ENCODE measurements at places on chromosomes 13 and 19.

DNA sequence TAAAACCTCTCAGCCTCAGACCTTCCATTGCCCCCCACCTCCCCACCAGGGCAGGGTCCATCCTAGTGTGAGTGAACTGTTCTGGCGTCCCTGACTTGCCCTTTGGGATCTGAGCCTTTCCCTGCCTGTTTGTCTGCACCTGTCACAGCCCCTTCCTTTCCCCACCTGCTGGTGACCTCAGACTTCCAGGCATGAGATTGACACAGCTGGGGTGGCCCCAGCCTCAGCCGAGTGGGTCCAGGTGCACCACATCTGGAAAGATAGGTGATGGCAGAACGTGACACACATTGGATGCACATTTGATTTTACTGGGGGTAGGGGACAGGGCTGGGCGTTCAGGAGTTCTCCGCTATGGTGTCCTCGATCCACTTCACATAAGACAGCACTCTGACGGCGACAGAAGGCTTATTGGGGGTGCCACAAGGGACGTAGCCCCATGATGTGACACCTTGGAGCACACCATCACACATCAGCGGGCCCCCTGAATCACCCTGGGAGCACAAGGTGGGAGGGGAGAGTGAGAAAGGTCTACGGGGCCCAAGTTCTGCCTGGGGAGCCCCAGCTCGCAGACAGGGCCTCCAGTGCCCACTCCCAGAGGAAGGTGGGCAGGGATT is 4.6 kb downstream of the KLK1 start:
- no peak for DNase-seq

DNA sequence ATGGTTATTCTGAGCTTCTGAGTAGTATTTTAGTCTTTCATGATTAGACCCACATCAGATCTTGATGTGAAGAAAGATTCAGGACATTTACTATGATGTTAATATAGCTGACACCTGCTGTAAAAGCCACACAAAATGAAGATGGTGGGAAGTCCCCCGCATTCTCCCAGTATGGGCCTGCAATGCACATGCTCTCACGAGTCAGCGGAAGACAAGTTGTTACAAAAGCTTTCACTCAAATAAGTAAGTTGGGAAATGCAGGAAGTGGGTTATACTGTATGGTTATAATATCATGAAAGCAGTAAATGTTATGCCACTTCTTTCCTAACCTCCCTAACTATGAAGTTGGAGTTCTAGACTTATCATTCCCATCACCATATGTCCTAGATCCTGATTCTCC is 171.9 kb downstream of the KLF5 start:
- no peak for DNase-seq

DNA sequence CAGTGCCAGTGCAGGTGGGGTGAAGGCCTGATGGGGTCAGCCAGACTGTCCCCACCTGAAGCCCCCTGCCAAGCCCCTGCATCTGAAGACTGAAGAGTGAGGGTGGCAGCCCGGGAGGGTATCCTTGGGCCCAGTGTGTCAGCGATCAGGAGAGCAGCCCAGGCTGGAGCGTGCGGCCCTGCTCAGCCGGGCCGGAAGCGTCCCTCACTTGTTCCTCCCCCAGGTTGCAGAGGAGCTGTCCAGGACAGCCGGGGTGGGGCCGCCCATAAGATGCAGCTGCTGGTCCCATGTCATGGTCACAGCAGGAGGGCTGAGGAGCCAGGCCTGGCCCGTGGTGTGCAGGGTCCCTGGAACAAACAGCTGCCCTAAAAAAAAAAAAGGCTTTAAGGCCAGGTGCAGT is 55.4 kb downstream of the KDM4B start:
- no peak for DNase-seq

DNA sequence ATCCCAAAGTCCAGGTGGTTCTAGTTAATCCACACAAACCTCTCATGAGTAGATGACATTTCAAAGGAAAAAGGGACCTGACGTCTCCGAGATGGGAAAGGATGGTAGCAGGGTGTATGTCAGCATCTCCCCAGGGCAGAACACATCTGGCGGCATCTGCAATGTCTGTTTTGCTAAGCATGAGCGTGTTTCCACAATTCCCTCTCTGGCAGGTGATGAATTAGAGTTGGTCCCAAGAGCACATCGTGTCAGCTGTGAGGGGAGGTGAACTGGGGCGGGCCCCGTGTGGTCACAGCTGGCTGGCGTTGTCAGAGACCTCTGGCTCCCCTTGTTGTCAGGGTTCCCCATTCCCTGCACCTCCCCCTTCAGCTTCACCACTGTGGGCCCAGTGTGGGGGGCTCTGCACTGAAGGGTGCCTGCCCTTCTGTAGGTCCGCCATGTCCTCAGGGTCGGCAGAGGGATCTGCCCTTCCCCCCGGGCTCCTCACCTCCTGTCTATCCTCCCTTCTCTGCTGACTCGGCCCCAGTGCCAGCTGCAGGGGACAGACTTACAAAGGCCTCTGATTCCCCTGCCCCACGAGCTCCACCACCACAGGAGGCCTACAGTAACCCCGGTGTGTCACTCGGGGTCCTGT is 58.2 kb downstream of the CDADC1 start:
- DNase-seq: no peak

DNA sequence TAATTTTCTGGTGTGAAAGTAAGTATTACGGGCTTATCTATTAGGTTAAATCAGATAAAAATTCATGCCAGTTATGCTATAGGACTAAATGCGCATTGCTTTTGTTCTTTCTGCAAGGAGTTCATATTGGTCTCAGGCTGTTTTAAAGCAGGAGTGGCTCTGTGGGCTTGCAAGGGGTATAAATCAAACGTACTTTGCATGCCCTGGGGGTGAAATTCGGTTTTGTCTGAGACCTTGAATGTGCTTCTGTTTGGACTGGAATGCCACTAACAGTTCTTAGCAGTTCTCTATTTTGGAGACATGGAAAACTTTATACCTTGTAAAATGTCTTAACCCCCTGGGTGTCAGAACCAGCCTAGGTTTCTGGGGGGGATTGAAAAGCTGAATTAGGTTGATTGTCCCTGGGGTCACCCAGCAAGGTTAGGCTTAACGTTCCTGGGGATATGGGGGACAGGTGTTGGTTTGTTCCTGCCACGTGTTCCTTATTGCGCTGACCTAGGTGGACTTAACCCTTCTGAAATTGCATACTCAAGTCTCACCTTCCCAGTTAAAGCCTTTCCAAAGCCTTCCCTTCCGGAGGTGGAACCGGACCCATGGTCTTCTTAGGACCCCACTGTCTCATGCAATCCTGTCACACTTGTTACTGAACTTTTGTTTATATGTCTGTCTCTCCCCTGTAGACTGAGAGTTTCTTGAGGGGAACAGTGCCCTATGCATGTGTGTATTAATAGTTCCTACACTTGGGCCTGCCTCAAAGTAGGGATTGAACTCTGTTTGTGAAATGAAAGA is 182.2 kb downstream of the LMO7 start:
- DNase-seq: no peak

DNA sequence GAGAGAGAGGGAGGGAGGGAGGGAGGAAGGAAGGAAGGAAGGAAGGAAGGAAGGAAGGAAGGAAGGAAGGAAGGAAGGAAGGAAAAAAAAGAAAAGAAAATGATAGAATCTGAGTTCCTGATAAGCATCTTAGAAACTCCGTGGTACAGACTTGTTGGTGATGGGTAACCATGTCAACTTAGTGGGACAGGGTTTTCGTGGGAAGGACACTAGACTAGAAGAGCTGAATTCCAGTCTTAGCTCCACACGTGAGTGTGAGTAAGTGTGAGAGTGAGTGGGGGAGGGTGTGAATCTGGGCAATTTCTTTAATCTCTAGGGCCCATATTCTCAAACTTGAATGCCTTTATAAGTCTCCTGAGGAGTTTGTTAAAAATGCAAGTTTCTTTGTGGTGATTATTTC is 35.0 kb downstream of the PABPC3 start:
- DNase-seq: no peak

- DNase-seq: no peak
Measured at GRCh38 chr19:5949792-5950305, 28.1 kb downstream of the RANBP3 start.

GRCh38 chr13:103067751-103068555 is 1.7 kb upstream of the SLC10A2 start:
- DNase-seq: no peak

- no peak for DNase-seq
Measured at GRCh38 chr13:63092456-63092855, 1676.8 kb upstream of the PCDH20 start.

GRCh38 chr13:23588666-23589065 is 18.5 kb downstream of the TNFRSF19 start:
- DNase-seq: no peak

DNA sequence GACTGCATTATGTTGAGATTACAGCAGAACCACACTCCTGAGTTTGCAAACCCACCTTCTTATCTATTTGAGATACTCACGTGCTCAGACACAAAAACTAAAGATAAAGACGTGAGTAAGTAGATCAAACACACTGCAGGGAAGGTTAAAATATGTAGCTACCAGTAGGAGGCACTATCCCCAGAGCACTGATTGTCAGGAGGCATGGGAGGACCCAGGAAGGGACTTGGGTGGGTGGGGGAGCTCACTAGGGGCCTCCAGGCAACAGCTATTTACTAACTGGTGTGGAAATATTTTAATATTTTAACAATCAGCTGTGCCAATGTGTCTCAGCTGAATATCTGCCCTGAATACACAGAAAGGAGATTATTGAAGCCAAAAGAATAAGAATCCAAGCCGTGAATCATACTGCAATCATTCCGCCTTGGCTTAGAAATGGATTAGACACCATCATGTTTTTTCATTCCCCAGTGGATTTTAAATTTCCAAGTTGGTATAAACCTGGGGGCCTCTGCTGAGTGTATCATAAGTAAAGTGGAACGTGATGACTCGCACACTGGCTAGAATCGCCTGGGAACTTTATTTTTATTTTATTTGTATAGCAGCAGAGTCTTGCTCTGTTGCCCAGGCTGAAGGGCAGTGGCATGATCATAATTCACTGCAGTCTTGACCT is 73.2 kb upstream of the CACNA1A start:
- no peak for DNase-seq

DNA sequence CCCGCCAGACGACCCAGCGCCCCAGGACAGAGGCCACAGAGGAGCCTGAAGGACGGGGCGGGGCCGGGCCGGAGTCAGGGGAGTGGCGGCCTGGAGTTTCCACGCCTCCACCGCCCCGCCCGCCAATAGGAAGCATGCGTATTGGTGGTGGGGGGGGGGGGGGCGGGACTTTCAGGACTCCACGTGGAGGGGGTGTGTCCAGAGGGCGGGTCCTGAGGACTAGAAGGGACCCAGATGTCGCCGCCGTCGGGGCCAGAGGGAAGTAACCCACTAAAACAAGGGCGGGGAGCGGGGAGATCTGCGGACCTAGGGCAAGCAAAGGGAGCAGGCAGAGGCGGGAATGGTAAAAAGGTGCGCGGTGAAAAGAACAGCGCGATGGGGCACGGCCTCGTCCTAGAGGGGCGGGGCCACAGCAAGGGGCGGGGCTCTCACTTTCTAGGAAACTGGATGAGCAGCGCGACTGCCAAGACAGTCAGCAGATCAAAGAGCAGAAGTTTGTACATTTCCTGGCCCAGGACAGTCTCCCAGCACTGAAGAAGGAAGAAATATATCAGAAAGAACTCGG is 2.8 kb upstream of the LENG1 start:
- peak; percentile 78 for DNase-seq

All from immature natural killer cell (primary cell).